ENCODE measurements at places on chromosomes 12 and 14. TPM values are rescaled to one million over a fixed set of nuclear protein-coding genes. Genes with fewer than 3 reads are reported as not detected.

The LGALS3 gene
- 55.1 TPM for total RNA-seq

- no peak overlapping the region for H3K27ac ChIP-seq
- H3K4me1 ChIP-seq: no peaks in the 10 kb centered on the region
- H3K27me3 ChIP-seq: no peaks in the 10 kb centered on the region
- DNase-seq: no peak
- no peak overlapping the region for H3K4me3 ChIP-seq
Measured at GRCh38 chr12:76755829-76756379, 8.0 kb upstream of the ZDHHC17 start.

DNA sequence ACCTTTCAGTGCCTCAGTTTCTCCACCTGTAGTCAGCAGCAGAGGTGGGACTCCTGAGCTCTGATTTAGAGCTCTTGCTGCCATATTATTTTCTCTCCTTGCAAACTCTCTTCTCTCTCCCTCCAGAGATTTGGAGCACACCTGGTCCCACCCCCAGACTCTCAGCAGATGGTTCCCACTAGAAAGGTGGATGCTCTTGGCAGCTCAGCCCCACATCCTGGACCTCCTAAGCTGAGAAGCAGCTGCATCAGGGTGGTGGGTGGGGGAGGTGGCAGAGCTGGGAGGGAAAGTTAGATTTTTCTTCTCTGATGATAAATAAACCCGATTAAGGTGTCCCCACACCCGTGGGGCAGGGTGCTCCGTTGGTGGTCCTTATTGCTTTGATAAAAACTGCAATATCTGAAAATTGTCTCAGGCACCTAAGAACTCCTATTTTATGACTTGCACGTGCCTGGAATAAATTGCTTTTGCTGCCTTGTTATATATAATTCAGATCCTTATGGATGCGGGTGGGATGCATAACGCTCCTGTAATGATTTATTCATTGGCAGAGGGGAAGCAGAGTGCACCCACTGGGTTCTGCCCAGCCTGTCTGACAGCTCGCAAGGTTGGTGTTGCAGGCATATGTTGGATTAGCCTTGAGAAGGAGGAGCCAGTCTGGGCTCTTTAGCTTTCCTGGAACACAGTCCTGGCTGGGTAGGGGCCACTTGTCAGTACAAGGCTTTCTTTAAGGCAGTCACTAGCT is 214.2 kb downstream of the SUDS3 start:
- no peak overlapping the region for H3K4me3 ChIP-seq
- H3K27ac ChIP-seq: no peak overlapping the region
- H3K4me1 ChIP-seq: no peaks in the 10 kb centered on the region
- no peak for DNase-seq

GRCh38 chr14:65986041-65986440 is 500.1 kb upstream of the CCDC196 start:
- no peak for DNase-seq
- H3K36me3 ChIP-seq: no peaks in the 10 kb centered on the region
- no peak overlapping the region for H3K4me3 ChIP-seq
- no peaks in the 10 kb centered on the region for H3K27me3 ChIP-seq
- no peaks in the 10 kb centered on the region for H3K4me1 ChIP-seq
- H3K27ac ChIP-seq: no peak overlapping the region

The C12orf42 gene
- 1.2 TPM for total RNA-seq

The NTN4 gene
- total RNA-seq: not detected

DNA sequence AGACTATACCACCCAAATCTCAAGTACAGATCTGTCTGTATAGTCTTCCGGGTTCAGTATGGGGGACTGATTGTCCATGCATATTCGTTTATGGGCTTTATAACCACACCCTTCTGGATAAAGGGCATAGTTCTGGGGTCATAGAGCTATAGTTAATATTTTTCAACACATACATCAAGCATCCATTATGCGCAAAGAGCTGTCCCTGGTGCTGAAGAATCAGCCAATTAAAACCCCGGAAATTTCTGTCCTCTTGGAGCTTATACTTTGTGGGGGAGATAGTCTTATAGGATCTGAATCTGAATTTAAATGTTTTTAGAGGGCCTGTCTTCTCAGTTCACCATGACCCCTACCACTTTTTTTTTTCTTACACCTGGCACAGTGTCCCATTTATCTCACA is 256.7 kb downstream of the SUDS3 start:
- no peaks in the 10 kb centered on the region for H3K36me3 ChIP-seq
- H3K4me3 ChIP-seq: no peak overlapping the region
- no peak for DNase-seq
- no peaks in the 10 kb centered on the region for H3K4me1 ChIP-seq
- no peaks in the 10 kb centered on the region for H3K27me3 ChIP-seq

The ARMH4 gene
- not detected for total RNA-seq

DNA sequence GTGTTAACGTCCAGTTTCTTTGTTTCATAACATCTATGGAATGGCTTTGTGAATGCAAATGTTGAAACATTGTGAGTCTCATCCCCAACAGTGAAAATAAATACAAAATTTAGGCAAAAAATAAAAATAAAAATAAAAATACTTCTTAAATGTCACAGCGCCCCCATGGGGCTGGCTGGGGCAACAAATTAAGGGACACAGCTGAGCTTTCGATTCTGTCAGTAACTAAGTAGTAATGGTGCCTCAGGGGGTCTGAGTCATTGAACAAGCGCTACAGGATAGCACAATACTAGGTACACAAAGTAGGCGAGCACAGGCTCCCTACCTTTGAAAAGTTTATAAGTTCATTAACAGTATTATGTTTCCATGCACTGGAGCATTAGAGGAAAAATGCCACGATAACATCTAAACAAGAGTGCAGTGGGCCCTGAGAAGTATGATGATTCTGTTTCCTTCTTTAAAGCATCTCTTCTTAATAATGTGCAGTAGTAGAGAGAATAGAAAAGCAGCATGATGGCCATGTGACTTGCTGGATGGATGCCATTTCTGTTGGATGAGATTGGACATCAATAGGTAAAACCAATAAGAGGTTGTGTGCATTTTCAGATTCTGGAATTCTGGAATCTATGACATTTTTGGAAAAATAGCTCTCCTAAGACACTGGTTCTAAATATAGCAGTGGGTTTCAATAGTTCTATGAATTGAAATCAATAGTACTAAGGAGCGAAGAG is 667.2 kb downstream of the DIO2 start:
- no peaks in the 10 kb centered on the region for H3K4me1 ChIP-seq
- H3K36me3 ChIP-seq: no peaks in the 10 kb centered on the region
- H3K4me3 ChIP-seq: no peak overlapping the region
- no peak for DNase-seq
- no peak overlapping the region for H3K27ac ChIP-seq

GRCh38 chr12:80494836-80495235 is 50.8 kb downstream of the PTPRQ start:
- DNase-seq: no peak
- no peak overlapping the region for H3K4me3 ChIP-seq
- no peaks in the 10 kb centered on the region for H3K27me3 ChIP-seq
- H3K36me3 ChIP-seq: no peaks in the 10 kb centered on the region
- no peak overlapping the region for H3K27ac ChIP-seq

The ADAMTS20 gene
- not detected for total RNA-seq

DNA sequence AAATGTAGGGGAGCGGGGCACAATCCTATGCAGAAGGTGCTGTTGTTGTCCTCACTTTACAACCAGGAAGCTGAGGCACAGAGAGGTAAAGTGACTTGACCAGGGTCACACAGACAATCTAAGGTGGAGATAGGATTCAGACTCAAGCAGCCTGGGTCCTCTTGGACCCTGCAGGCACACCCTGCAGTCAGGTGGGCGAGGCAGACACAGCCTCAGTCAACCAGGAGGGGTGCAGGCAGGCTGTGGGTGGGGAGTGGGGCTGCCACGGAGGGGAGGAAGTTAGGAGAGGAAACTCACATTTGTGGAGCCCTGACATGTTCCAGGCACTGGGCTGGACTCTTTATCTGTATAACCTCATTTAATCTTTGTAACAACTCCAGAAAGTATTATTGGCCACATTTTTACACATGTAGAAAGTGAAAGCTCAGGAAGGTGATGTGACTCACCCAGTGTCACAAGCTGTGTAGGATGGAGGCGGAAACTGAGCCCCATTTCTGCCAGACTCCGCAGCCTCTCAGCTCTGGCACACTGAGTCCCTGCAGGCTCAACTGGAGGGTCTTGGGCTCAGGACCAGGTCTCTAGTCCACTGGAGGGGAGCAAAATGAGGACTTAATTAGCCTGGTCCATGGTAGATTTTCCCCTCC is 24.9 kb upstream of the CHGA start:
- no peak overlapping the region for H3K4me3 ChIP-seq
- no peak overlapping the region for H3K27ac ChIP-seq
- H3K36me3 ChIP-seq: no peaks in the 10 kb centered on the region
- no peaks in the 10 kb centered on the region for H3K27me3 ChIP-seq
- peaks cover 28% of the 10 kb centered on the region for H3K4me1 ChIP-seq

GRCh38 chr12:117518594-117519270 is 157.3 kb upstream of the NOS1 start:
- H3K27ac ChIP-seq: no peak overlapping the region
- H3K27me3 ChIP-seq: no peaks in the 10 kb centered on the region
- DNase-seq: no peak

- no peak overlapping the region for H3K4me3 ChIP-seq
- no peaks in the 10 kb centered on the region for H3K27me3 ChIP-seq
- no peak for DNase-seq
Measured at GRCh38 chr14:74982661-74983060, 20.1 kb upstream of the EIF2B2 start.

- H3K36me3 ChIP-seq: no peaks in the 10 kb centered on the region
- no peak for DNase-seq
- H3K27ac ChIP-seq: no peak overlapping the region
Measured at GRCh38 chr14:54804538-54805041, 98.0 kb downstream of the GCH1 start.

The PROX2 gene
- total RNA-seq: 0.24 TPM

DNA sequence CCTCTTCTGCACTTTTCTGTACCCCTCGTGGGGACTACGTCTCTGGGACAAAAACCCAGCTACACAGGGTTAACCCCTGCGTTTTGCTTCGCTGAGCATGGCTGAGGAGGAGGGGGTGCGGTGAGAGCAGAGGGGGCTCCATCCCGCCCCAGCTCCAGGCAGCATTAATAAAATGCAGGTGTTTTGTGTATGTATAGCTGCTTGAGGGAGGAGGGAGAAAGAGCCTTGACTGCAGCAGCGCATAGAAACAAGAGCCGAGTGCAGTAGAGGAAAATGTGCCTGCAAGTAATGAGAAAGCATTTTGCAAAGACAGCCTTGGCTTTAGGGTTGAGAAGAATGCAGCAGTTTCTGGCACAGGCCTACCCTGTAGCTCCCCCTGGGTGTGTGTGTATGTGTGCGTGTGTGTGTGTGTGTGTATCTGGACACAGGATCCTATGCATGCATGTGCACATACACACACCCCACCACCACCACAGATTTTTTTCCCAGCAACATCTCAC is 103.9 kb downstream of the ZFP36L1 start:
- H3K4me1 ChIP-seq: peaks cover 24% of the 10 kb centered on the region
- no peaks in the 10 kb centered on the region for H3K27me3 ChIP-seq
- H3K4me3 ChIP-seq: no peak overlapping the region
- no peaks in the 10 kb centered on the region for H3K36me3 ChIP-seq

DNA sequence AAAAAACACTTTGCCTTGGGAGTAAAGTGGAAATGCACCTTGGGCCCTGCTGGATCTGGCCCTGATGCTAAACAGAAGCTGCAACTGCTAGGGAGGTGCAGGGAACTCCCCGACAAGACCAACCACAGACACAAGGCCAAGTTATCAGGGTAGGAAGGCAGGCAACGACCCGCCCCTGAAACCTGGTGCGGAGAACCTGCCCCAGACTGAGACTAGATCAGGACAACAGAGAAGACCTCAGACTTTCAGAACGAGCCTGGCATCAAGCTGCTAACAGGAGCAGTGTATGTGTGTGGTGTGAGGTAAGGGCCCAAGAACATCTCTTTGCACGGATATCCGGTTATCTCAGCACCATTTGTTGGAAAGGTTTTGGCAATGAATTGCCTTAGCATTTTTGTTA is 233.7 kb upstream of the RTL1 start:
- no peak overlapping the region for H3K4me3 ChIP-seq
- no peaks in the 10 kb centered on the region for H3K4me1 ChIP-seq
- no peak for DNase-seq
- H3K27ac ChIP-seq: no peak overlapping the region

DNA sequence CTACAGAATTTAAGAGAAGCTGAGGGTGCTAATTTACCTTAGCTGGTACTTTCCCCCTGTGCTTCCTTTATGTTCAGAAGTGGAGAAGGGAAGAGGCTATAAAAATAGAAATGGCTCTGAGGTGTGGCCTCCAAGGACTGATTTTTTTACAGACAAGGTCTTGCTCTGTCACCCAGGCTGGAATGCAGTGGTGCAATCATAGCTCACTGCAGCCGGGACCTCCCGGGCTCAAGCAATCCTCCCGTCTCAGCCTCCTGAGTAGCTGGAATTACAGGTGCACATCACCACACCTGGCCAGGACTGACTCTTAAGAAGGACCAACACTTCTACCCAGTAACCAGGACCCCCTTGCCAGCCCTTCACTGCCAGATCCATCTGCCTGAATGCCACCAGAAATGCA is 23.9 kb upstream of the NAP1L1 start:
- H3K4me1 ChIP-seq: no peaks in the 10 kb centered on the region
- no peak overlapping the region for H3K27ac ChIP-seq
- H3K4me3 ChIP-seq: no peak overlapping the region

The KRT76 gene
- not detected for total RNA-seq

GRCh38 chr12:47419497-47419896 is 286.3 kb downstream of the RPAP3 start:
- H3K27ac ChIP-seq: no peak overlapping the region
- no peak overlapping the region for H3K4me3 ChIP-seq
- peaks cover 4% of the 10 kb centered on the region for H3K4me1 ChIP-seq
- H3K36me3 ChIP-seq: no peaks in the 10 kb centered on the region

DNA sequence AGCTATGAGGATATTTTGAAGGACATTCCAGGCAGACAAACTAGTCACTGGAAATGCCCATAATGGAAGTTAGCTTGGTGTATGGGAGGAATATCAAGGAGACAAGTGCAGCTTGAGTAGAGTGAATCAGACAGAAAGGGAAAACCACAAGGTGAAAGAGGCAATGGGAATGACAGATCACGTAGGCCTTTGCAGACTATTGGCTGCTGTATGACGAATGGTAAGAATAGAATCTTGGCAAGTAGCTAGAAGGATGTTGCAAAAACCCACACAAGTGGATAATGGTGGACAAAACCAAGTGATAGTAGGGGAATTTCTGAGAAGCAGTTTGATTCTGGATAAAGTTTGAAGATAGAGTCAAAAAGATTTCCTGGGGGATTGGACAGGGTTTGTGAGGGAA is 196.9 kb upstream of the NOVA1 start:
- no peaks in the 10 kb centered on the region for H3K36me3 ChIP-seq
- DNase-seq: no peak
- H3K27me3 ChIP-seq: no peaks in the 10 kb centered on the region
- H3K27ac ChIP-seq: no peak overlapping the region
- H3K4me3 ChIP-seq: no peak overlapping the region
- H3K4me1 ChIP-seq: no peaks in the 10 kb centered on the region

DNA sequence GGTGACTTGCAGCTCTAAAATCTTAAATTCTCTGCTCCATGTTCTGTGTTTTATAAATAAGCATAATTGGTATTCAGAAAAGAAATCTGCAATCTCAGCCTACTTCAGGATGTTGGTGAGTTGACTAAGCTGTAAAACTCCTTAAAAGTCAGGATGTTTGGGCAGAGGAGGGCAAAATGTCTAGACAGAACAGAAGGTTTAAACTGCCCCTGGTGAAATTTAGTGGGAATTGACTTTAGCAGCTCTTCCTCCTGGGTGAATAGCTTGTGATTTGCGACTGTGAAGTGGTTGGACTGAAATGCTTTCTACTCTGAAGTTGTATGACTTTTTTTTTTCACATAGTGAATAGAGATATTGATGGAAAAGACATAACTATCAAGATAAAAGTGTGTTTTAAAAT is 85.8 kb downstream of the CAND1 start:
- H3K27me3 ChIP-seq: no peaks in the 10 kb centered on the region
- H3K27ac ChIP-seq: no peak overlapping the region
- H3K4me3 ChIP-seq: no peak overlapping the region
- H3K36me3 ChIP-seq: no peaks in the 10 kb centered on the region
- no peak for DNase-seq

The INHBC gene
- total RNA-seq: 0.11 TPM

Measured in CD8-positive, alpha-beta memory T cell (primary cell).